Panc1 (cell line): ENCODE measurements at places on chromosomes 12 and 14. TPM values are rescaled to one million over a fixed set of nuclear protein-coding genes. Genes with fewer than 3 reads are reported as not detected.

GRCh38 chr12:27449893-27450534 is 3.5 kb downstream of the SMCO2 start:
- no peak for DNase-seq

DNA sequence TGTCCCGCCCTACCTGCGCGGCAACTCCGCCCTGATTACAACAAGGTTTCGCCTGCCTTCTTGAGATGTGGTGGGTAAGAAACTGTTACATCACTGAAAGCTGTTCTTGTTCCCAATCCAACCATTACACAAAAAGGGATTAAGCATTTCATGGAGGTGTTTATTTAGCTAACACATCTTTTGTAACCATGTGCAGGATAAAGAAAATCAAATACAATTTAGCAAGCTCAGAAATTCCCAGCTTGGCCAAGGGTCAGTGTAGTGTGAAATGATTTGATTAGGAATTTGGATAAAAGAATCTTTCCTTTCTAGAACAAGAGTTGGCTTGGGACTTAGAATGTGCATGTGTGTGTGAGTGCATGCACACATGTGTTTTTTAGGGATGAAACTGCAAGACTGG is 6.3 kb downstream of the FOXN4 start:
- DNase-seq: no peak

GRCh38 chr14:104386151-104386841 is 193.3 kb upstream of the C14orf180 start:
- DNase-seq: no peak

GRCh38 chr12:97274386-97274785 is 188.2 kb upstream of the RMST start:
- no peak for DNase-seq

GRCh38 chr12:54384591-54385041 is at the start of gene ZNF385A:
Gene ZNF385A (minus strand): TSS chr12:54384733. CDS start chr12:54384514, 219 bp downstream.
- no peak for DNase-seq

DNA sequence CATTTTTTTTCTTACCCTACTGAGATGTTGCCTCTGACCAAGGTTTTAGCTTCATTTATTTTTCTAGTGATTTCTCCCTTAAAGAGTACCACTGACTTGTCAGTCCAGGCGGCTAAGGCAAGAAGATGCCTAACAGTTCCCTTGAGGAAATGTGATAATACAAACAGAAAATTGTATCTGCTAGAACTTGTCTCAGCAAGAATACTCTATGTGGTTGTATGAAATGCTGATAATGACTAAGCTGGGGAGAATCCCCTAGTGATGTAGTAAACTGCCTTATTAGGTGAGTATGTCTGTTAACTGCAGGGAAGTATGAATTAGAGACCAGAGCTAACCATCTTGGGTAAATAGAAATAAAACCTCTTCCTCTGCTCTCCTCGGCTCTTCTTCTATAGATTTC is 6.7 kb downstream of the C12orf54 start:
- no peak for DNase-seq

- no peak for DNase-seq
Measured at GRCh38 chr14:61385002-61385685, 63.8 kb downstream of the PRKCH start.

DNA sequence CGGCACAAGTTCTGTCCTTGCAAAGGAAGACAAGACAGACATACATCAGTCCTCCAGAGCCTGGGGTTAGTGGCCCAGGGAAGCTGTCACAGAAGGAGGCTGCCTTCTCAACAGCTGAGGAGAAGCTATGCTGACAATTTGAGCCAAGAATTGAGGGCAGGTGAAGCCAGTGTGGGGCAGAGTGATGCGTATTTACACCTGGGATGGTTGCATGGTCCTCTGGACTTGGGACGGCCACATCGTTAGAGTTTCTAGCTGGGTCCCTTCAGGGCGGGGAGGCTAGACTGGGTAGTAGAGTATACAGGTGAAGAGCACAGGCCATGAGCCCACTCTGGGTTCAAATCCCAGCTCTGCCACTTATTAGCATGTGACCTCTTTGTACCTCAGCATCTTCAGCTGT is 16.5 kb downstream of the KRT85 start:
- no peak for DNase-seq

DNA sequence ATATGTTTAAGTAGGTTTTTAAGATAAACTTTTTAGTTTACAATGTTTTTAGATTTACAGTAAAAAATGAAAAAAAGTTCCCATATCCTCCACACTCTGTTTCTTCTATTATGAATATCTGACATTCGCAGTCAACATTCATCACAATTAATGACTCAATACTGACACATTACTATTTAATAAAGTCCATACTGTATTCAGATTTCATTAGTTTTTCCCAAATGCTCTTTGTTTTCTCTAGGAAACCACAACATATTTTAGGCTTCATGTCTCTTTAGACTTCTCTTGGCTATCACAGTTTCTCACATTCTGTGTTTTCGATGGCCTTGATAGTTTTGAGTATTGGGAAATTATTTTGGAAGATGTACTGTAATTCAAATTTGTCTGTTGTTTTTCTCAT is 399.8 kb downstream of the SLC6A15 start:
- no peak for DNase-seq

GRCh38 chr14:61474701-61475100 is 153.3 kb downstream of the PRKCH start:
- DNase-seq: no peak

KLRB1 gene
- total RNA-seq: not detected

C1QL4 gene
- total RNA-seq: 2.1 TPM
